ENCODE measurements at places on chromosomes 5 and 9. TPM values are rescaled to one million over a fixed set of nuclear protein-coding genes. Genes with fewer than 3 reads are reported as not detected.

The CDX1 gene
- total RNA-seq: not detected

The SEMA5A gene
- total RNA-seq: 1.7 TPM

The C9orf153 gene
- not detected for total RNA-seq

The ITK gene
- total RNA-seq: not detected

The MUSK gene
- not detected for total RNA-seq

The NEUROG1 gene
- not detected for total RNA-seq

The INSL6 gene
- not detected for total RNA-seq

The ALDH7A1 gene
- 47.7 TPM for total RNA-seq

The TSPAN17 gene
- 36.1 TPM for total RNA-seq

The MARVELD2 gene
- 17.2 TPM for total RNA-seq

The TXNDC8 gene
- not detected for total RNA-seq

The PCDHA5 gene
- not detected for total RNA-seq

The IL4 gene
- total RNA-seq: not detected

The CDH9 gene
- total RNA-seq: not detected

The TMEM252 gene
- total RNA-seq: not detected

The CER1 gene
- total RNA-seq: not detected

The DCAF12 gene
- total RNA-seq: 25.8 TPM

The ADRA1B gene
- total RNA-seq: 0.78 TPM

The ADGRV1 gene
- 0.39 TPM for total RNA-seq

The WHRN gene
- total RNA-seq: 3.7 TPM

The ADGRD2 gene
- not detected for total RNA-seq

The ASPN gene
- not detected for total RNA-seq

The SLC9A3 gene
- 1.2 TPM for total RNA-seq

The UNC13B gene
- total RNA-seq: 15.3 TPM

The LTC4S gene
- 0.23 TPM for total RNA-seq

The TAF1L gene
- not detected for total RNA-seq

The SNCAIP gene
- total RNA-seq: not detected

The HEMGN gene
- not detected for total RNA-seq

The PCDHGA1 gene
- not detected for total RNA-seq

The MYO10 gene
- 41.3 TPM for total RNA-seq

The MOB3B gene
- 14.0 TPM for total RNA-seq
